ENCODE measurements at places on chromosomes 1 and 21.

GRCh38 chr1:234659538-234659937 is 49.6 kb upstream of the IRF2BP2 start:
- peak; percentile 52 for DNase-seq

GRCh38 chr1:77585610-77586314 is 96.7 kb downstream of the ZZZ3 start:
- no peak for DNase-seq

- no peak for DNase-seq
Observed at GRCh38 chr1:156154317-156154749, 948 bp downstream of the SEMA4A start.

DNA sequence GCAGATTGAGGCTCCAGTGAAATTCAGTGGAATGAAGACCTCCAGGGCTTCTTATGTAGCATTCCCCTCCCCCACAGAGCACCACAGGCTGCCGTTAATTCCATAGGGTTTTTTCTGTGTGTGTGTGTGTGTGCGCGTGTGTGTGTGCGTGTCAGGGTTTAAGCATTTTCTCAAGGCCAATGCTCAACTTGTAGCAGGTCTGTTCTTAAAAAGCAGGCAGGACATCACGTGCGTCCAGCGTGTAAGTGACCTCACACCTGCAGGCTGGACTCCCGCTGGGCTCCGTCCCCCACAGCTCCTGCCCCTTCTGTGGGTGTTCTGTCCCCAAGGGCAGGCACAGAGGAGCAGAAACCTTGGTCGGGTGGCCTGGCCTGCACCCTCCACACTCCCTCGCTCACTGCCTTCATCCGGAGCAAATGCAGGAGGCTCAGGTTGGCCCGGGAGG is 5.3 kb downstream of the PRDM16 start:
- DNase-seq = no peak

- no peak for DNase-seq
Observed at GRCh38 chr1:228283476-228284147, 75.8 kb downstream of the OBSCN start.

DNA sequence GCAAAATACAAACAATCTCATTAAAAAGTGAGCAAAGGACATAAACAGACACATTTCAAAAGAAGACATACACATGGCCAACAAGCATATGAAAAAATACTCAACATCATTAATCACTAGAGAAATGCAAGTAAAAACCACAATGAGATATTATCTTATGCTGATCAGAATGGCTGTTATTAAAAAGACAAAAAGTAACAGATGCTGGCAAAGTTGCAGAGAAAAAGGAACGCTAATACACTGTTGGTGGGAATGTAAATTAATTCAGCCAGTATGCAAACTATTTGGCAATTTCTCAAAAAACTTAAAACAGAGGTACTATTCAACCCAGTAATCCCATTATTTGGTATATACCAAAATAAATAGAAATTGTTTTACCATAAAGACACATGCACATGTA is 32.2 kb upstream of the TNFSF18 start:
- DNase-seq = no peak

DNA sequence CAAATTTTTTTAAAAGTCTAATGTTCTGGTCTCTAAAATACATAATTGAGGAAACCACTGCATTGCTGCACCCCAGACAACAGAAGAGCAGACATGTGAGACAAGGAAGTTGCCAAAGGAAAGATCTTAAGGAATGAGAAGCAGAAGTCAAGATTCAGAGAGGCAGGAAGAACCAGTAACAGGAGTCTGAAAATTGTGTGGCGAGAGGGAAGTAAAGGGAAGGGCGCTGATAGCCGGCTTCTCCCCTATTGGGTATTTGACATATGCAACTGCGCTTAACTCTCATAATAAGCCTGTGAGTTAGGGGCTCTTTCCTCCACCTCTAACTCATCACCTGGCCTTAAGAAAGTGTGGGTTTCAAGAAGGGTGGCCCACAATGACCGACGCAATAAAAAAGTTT is 21.9 kb upstream of the KIF14 start:
- DNase-seq = no peak

- DNase-seq = no peak
Observed at GRCh38 chr21:43906585-43907370, 41.8 kb downstream of the AGPAT3 start.

DNA sequence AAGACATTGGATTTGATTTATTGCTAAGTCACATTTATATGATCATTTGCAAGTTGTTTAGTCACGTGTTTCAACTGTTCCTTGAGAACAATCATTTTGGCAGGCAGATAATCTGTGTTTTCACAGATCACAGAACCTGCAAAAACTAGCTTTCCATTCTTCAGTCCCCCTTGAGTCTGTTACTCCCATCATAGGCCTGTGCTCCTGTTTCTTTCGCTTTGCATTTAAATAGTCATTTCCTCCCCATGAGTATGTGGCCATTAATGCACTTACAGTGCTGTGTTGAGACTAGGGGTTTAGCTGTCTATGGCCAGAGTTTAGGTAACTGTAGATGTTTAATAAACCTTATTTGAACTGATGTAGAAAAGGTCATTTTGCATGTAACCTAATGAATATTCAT is 214.5 kb downstream of the PATJ start:
- no peak for DNase-seq

- no peak for DNase-seq
Observed at GRCh38 chr1:225435957-225436392, 8.1 kb upstream of the LBR start.

GRCh38 chr1:118159569-118159968 is 25.5 kb downstream of the SPAG17 start:
- peak; percentile 36 for DNase-seq

Measured in Caki2 (cell line).